Spinal cord (tissue), 10 donors: ENCODE measurements at places on chromosomes 4 and X. TPM values are rescaled to one million over a fixed set of nuclear protein-coding genes. Genes with fewer than 3 reads are reported as not detected.

Gene MGAT4D
- 0.12 TPM for polyA plus RNA-seq

Gene TBC1D9
- 60.2 TPM for polyA plus RNA-seq

Gene METTL14
- polyA plus RNA-seq: 26.7 TPM

Gene CT45A1
- not detected for polyA plus RNA-seq

Gene FGF13
- polyA plus RNA-seq: 143 TPM

Gene SLC26A1
- 9.3 TPM for polyA plus RNA-seq

Gene PWWP3B
- polyA plus RNA-seq: 1.3 TPM

Gene SMIM31
- not detected for polyA plus RNA-seq

Gene GAB3
- 3.0 TPM for polyA plus RNA-seq

Gene DDIT4L
- 7.4 TPM for polyA plus RNA-seq

Gene ADGRG2
- polyA plus RNA-seq: 4.5 TPM

Gene HOPX
- 326 TPM for polyA plus RNA-seq

Gene GC
- polyA plus RNA-seq: 0.77 TPM

Gene TACC3
- polyA plus RNA-seq: 33.1 TPM

Gene GPC3
- polyA plus RNA-seq: 73.0 TPM

Gene ADGRL3
- polyA plus RNA-seq: 111 TPM

Gene MAGEA2B
- polyA plus RNA-seq: not detected

Gene ARX
- polyA plus RNA-seq: 1.6 TPM

Gene GABRB1
- 8.8 TPM for polyA plus RNA-seq

Gene PAGE1
- not detected for polyA plus RNA-seq

Gene PPEF2
- polyA plus RNA-seq: not detected

Gene CBLL2
- not detected for polyA plus RNA-seq

Gene TRIM60
- polyA plus RNA-seq: not detected

Gene CWH43
- not detected for polyA plus RNA-seq

Gene SMIM43
- polyA plus RNA-seq: 0.81 TPM

Gene IL2
- polyA plus RNA-seq: not detected

Gene MAGED4B
- 294 TPM for polyA plus RNA-seq

Gene SSX3
- not detected for polyA plus RNA-seq

Gene SHISA3
- 5.0 TPM for polyA plus RNA-seq

Gene GPR82
- 0.10 TPM for polyA plus RNA-seq

Gene BCORL1
- 13.8 TPM for polyA plus RNA-seq

Gene DSPP
- 0.05 TPM for polyA plus RNA-seq

Gene GABRQ
- 19.6 TPM for polyA plus RNA-seq

Gene SPATA18
- 5.3 TPM for polyA plus RNA-seq

Gene TMEM144
- polyA plus RNA-seq: 6.6 TPM

Gene GRIA2
- 175 TPM for polyA plus RNA-seq

Gene ERAS
- polyA plus RNA-seq: 0.78 TPM

Gene HTN1
- 0.08 TPM for polyA plus RNA-seq

Gene ZNF630
- polyA plus RNA-seq: 4.4 TPM

Gene N4BP2
- 9.1 TPM for polyA plus RNA-seq

Gene F8A1
- polyA plus RNA-seq: 33.1 TPM

Gene PRSS12
- 12.9 TPM for polyA plus RNA-seq

Gene GJB1
- polyA plus RNA-seq: 3.0 TPM

Gene FAM47C
- 0.23 TPM for polyA plus RNA-seq

Gene ZMAT1
- 30.6 TPM for polyA plus RNA-seq

Gene NWD2
- 10.3 TPM for polyA plus RNA-seq

Gene INTU
- 13.7 TPM for polyA plus RNA-seq

Gene KLHL34
- polyA plus RNA-seq: 0.67 TPM

Gene ANKRD50
- 36.8 TPM for polyA plus RNA-seq

Gene ARHGAP4
- 26.0 TPM for polyA plus RNA-seq

Gene CDX4
- not detected for polyA plus RNA-seq

Gene CSAG1
- polyA plus RNA-seq: not detected
